Activated effector memory CD4-positive, alpha-beta T cell treated with anti-CD3 and anti-CD28 coated beads, Interleukin-2, amount 50 U/mL, for 16 hours (primary cell): ENCODE measurements at places on chromosomes 11 and 22.

- DNase-seq = no peak
Measured at GRCh38 chr22:45718391-45718790, 46.8 kb downstream of the ATXN10 start.

DNA sequence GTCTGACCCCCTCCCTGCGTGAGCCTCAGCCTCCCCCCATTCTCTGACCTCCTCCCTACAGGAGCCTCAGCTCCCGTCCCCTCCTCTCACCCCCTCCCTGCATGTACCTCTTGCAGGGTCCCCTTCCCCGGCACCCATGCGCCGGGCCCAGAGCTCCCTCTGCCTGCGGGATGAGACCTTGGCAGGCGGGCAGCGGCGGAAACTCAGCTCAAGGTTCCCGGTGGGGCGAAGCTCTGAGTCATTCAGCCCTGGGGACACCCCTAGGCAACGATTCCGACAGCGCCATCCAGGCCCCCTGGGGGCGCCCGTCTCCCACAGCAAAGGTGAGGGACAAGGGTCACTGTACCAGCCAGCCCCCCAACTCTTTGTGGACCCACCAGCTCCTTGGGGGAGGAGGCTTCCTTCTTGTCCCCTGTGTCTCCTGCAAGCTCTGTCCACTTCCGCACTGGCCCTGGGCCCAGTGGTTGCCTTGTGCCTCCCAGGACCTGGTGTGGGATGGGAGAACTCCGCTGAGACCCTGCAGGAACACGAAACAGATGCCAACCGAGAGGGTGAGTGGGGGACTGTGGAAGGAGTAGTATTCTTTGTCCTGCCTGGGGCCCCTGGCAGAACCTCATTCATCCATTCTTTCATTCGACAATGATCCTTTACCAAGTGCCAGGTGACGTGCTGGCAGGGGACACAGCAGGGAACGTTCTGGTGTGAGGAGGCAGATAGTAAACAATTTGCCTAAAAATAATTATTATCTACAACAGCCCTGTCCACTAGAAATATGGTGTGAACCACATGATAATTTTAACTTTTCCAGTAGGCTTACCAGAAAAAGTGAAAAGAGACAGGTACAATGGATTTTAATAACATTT, 3.7 kb upstream of the RPS6KA4 start:
- DNase-seq = no peak

DNA sequence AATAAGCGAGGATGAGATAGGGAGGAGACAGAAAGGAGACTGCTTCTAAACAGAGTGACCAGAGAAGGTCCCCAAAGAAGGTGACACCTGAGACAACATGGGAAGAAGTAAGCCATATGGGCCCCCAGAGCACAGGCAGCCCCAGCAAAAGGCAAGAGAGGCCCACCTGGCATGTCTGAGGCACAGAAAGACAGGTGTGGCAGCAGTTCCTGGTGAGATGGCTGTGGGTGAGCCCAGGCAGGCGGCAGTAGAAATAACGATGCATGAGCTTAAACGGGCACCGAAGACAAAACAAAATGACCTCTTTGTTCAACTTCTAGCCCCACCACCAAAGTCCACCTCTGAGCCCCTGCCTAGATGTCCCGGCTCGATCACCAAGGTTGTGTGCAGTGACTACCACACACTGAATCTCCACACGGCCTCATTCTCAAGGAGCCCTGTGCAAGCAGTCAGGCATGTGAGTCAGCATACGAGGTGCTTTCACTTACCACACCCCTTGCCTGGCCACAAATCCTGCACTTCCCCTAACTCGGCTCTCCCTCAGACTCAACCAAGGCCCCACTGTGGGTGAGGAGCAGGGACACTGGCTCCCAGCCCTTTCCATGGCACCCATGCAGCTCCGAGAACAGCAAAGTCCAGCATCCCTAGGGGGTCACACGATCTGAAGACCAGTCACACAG, 77.6 kb downstream of the PACSIN2 start:
- DNase-seq = peak; percentile 65

GRCh38 chr11:2298795-2299761, 2.6 kb downstream of the C11orf21 start:
- DNase-seq = peak; percentile 67

DNA sequence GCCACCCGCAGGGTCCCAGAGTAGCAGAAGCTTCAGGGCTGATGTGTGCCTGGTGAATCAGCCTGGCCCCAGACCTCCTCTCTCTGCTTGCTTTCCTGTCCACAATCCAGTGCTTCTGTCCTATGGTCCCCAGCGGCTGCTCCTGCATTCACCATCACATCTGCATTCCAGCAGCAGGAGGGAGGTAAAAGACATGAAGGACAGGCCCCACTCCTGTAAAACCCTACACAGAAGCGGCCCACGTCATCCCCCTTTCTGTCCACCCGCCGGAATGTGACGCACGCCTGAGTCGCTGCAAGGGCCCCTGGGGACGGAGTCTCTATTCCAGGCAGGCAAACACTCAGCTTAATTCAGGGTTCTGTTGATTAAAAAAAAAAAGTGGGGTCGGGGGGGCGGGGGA, 58.3 kb downstream of the CDKN1C start:
- no peak for DNase-seq

DNA sequence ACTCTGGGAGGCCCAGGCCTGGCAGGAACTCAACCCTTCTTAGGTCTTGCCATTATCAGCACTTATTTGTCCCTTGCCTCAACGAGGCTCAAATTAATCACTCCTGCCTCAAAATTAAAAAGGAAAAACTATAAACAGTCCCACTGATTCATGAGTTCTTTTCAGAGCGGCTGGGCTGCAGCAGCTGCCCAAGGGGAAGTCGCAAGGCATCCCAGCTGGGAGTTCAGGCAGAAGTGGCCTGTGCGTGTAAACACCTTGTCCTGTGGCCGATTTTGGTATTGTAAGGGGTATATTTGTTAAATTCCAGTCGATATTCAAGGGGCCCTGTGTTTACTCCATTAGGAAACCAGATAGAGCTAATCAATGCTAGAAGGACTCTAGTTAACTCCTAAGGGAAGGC, 213.9 kb upstream of the CADM1 start:
- DNase-seq = no peak

DNA sequence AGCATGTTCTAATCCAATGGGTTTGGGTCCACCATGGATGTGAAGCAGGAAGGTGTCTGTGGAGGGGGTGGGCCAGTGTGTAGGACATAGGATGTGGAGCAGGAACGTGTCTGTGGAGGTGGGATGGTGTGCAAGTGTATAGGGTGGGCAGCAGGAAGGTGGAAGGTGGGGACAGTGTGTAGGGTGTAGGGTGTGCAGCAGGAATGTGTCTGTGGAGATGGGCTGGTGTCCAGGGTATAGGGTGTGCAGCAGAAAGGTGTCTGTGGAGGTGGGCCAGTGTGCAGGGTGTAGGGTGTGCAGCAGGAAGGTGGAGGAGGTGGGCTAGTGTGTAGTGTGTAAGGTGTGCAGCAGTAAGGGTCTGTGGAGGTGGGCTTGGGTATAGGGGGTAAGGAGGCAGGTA, 1068.0 kb downstream of the NTM start:
- DNase-seq = no peak

DNA sequence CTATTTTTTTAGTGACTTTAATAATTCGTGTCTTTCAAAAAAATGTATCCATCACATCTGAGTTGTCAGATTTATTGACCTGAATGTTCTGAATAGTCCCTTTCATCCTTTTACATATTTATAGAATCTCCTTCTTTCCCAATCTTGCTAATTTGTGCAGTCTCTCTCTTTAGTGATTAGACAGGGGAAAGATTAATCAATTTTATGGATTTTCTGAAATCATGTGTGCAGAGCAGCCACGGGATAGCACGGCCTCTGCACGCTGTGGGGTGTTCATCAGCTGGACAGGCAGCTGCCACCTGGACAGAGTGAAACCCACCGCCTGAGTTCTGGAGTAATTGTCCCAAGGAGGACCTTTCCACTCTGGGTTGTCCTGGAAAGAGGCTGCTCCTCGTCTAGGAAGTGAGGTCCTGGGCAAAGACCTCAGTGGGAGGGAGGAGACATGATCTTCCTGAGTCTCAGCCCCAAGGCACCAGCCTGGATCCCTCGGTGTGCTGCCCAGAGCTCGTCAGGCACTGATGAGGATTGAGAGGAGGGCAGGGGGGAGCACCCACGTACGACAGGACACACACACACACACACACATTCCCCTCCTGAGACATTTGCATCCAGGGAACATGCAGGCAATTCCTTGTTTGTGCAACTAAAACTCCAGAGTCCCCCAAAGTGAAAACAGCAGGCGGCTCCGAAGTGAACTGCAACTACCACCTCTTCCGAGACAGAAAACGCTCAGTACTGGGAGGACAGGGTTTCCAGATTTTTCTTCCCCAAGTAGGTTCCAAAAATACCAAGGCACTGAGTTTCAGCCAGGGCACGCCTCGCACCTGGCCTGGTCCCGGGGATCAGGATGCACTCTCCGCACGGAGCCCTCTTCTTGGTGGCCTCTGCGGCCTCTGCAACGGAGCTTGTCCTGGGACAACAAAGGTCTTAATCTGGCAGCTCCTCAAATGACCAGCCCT, 22.5 kb upstream of the KRTAP5-6 start:
- no peak for DNase-seq

DNA sequence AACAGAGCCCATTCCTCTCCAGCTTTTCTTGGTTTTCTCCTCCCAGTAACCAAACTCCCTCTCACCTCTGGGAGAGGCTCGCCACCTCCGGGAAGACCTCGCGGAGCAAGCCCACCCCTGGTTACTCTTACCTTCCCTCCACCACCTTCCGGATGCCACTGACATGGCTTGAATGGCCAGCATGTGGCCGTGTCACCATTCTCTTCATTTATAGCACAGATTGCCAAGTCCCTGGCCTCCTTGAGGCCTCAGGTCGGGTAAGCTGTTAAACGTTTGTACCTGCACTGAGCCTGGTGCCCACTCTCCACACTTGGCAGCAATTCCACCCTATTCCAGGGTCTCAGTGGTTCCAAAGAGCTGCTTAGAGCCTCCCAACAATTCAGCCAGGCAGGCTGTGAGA, 8.0 kb upstream of the FXYD2 start:
- DNase-seq = peak; percentile 53

GRCh38 chr11:12318791-12319438, 58.5 kb upstream of the PARVA start:
- no peak for DNase-seq

- DNase-seq = peak; percentile 47
Measured at GRCh38 chr11:68643585-68643984, 40.8 kb upstream of the GAL start.

DNA sequence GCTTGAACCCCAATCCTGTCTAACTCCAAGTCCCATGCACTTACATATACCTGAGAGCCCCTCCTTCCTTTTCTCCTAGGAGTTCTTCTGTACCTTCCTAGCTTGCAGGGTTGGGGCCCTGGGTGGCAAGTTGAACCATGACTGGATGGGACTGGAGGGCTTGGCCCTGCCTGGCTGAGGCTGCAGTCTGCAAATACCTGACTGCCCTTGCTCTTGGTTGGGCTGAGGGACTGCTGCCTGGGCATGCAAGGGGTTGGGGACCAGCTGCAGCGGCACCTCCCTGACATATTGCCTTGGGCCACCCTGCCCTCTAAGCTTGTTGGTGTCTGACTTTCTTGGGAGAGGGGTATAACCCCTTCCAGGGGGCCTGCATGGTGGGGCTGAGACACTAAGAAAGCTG, 9.8 kb upstream of the SLC39A13 start:
- no peak for DNase-seq

- no peak for DNase-seq
Measured at GRCh38 chr11:1277936-1278512, 31.4 kb downstream of the TOLLIP start.

DNA sequence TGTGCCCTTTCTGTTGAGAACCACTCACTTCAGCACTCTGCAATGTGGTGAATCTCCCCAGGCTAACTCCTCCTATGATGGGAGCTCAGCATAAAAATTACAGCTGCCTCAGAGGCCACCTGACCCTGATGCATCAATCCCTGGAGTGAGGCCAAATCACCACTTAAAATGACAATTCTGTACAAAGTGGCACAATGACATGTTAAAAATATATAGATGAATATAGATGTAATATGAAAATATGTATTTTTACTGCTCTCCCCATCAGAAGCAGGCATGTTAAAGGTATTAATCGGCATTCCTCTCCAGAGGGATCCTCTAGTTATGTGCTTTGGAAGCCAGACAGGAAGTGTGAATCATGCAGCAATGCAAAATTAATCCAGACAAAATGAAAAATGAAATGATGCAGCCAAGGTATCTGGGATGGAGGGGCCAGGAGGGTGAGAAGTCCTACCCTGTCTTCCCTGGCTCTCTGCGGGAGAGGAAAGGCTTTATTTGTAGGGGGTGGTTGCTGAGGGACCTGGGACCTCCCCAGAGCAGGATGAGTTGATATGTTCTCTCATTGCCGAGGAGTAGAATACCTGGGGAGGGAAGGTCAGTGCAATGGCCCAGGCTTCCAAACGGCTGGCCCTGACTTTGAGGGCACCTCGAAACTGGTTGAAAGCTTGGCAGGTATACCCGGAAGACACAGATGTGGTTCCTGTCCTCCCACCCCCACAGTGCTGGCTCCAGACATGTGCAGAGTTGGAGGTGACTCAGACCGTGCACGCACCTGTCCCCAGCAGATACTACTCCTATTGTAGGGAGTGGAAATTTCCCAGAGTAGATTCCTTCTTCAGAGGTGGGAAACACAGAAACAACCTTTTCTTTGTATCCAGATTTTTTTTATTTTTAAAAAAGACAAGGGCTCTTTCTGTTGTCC, 347.9 kb upstream of the NCAM1 start:
- no peak for DNase-seq

DNA sequence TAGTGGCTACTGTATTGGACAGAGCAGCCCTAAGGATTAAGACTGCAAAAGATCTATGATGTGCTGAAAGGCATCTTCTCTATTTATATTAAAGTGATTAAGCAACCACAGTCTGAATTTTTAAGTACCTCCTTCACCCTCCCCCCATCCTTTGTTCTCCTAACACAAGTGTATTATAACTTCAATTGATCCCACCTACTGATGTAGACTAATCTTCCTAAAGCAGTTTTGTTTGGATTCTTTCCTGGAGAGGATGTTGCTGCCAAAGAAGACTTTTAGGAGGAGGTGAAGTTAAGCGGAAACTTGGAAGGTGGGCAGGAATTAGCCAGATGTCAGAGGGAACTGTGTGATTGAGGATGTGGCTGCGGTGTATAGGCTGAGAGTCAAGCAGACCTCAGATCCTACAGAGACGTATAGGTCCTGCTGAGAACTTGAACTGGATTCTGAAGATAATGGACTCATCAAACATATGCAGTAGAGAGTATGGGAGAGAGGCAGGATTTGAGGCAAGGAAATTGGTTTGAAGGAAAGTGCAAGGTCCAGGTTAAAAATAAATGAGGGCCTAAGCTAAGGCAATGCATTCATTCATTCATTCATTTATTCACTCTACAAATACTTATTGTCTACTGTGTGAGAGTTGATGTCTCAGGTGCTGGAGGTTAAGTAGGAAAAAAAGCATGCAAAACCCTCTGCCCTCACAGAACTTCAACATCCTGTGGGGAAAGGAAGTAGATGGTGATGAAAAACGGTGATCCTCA, 5.2 kb upstream of the RASSF10 start:
- no peak for DNase-seq

- DNase-seq = no peak
Measured at GRCh38 chr11:69773626-69774353, 1.4 kb downstream of the FGF4 start.
